ENCODE measurements at places on chromosomes 3 and 15. TPM values are rescaled to one million over a fixed set of nuclear protein-coding genes. Genes with fewer than 3 reads are reported as not detected.

DNA sequence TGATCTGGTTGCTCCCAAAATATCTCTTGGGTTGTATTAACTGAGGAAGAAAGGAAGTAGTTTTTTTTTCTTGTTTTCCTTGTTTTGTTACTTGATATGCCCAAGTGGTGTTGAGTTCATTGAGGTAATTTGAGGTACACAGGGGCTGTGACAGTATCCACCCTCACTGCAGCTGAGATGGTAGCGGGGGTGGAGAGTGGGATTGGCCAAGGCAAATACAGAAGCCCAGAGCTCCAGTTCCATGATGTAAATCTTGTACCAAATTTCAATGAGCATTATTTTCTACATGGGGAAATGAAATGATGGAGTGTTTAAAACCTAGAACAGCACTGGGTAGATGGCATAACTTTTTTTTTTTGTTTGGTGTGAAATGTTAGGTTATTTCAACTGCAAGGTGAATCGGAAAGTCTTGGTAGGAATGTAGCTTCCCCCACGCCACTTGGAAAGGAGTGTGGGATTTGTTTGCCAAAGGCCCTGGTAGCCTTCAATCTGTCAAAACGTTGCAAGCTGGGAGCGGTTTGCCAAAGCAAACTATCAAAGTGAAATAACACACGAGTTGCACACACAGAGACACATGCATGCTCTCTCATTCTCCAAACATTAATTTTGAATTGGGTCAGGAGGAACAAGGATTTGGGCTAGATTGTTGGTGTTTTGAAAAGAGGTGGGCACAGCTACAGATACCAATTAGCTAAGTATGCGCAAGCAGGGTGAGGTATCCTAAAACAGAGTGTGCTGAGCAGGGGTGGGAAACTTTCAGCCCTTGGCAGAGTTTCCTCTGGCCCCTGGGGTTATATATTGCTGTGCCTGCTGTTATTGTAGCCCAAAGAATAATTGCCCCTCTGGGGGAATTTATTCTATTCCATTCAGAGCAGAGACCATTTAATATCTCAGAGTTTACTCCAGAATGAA is 34.6 kb downstream of the THSD4 start:
- DNase-seq = no peak

- no peak for DNase-seq
Observed at GRCh38 chr3:157782236-157782635, 279.0 kb upstream of the VEPH1 start.

The NRROS gene
- total RNA-seq = 40.6 TPM

The PLA2G4F gene
- not detected for total RNA-seq

All from activated CD4-positive, alpha-beta T cell treated with anti-CD3 and anti-CD28 coated beads, Interleukin-2, amount 10 ng/mL, durations not matched to agents 7 days and 5 days (primary cell).